ENCODE measurements at places on chromosomes 7 and 10.

DNA sequence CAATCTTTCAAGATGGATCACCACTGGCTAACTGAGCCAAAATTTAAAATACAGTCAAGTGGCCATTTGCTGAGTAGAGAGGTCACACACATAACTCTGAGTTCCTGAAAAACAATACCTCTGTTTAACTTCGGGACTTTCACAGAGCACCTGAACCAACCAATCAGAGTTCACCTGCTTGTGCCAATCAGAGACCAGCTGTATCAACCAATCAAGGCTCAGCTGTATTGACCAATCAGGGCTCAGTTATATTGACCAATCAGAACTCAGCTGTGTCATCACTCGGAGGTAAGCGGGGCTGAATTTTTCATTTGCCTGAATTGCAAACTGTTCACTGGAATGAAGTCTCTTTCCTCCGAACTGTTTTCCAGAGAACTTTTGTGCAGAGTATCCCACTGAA, 10.0 kb upstream of the CPXM2 start:
- DNase-seq: no peak

DNA sequence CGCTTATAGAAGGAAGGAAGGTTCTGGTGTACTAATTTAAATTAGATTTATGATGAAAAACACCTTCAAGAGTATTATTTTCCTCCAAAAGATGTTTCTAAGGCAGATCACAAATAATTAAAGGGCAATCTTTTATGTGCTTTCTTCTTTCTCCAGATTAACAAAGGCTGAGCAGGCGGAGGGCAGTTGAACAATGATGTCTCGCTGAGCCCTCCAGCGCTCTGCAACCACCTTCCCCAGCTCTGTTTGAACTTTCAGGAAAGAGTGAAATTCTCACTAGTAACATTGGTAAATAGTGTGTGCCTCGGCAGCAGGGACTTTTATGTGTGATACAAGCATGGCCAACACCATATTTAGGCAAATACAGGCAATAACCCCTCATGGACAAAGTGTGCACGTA, 379.1 kb upstream of the MKI67 start:
- no peak for DNase-seq

GRCh38 chr7:131115340-131115739, 212.3 kb upstream of the MKLN1 start:
- no peak for DNase-seq

DNA sequence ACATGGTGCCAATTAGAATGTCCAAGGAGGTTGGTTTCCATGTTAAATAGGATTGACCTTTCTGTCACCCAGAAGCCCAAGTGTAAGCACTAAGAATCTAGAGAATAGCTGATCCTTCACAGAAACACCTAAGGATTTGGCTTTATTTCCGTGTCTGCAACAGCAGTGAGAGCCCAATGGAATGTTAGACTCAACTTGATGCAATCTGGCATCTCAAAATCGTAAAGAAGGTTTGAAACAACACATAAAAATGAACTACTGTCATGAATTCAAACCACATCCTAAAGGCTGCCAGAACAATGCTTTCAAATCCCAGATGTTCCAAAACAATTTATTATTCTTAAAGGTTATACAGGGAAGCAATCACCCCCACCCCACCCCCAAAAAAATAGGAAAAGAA, 18.6 kb downstream of the PPP1R3C start:
- no peak for DNase-seq

- DNase-seq: no peak
Observed at GRCh38 chr7:27316311-27316710, 73.7 kb downstream of the EVX1 start.

DNA sequence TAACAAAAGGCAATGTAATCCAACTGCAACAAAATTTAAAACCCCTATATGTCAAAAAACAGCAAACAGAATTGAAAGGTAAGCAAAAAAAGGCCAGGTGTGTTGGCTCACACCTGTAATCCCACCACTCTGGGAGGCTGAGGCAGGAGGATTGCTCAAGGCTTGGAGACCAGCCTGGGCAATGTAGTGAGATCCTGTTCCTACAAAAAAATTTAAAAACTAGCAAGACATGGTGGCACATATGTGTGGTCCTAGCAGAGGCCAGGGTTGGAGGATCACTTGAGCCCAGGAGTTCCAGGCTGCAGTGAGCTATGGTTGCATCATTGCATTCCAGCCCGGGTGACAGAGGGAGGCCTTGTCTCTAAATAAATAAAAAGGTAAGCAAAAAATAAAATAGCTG, 212.1 kb upstream of the KLF14 start:
- no peak for DNase-seq

DNA sequence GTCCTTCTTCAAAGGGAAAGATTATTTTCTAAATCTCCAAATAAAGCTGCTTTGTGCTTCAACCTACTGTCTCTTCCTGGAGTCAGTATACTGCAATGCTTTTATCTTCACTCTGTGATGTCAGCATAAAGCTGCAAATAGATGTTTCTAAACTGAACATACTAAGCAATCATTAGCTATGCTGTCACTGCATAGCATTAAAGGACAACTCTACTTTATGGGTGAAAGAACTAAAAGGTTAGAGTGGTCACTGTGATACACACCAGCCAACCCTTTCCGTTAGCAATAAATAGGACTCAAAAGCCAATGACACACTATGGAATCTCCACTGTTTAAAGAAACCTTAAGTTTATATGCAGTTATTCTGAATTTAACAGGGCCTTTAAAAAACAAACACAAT, 1.8 kb downstream of the CCDC186 start:
- no peak for DNase-seq

DNA sequence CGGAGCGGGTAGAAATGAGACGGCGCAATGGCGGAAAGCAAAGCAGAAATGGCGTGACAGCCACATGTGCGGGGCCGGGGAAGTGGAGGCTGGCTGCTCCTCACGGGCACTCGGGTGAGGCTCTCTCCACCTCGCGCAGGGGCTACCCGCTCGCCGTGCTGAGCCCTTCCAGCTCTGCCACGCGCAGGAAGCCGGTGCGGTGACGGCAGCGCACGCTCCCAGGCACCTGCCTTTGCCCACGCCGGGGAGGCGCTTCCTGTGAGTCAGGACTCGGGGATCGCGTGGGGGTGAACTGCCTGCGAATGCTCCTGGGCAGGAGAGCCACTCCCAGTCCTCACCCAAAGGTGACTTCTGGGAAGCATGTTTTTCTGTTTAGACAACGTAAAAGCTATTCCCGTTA, 431.2 kb downstream of the GLRX3 start:
- DNase-seq: no peak

DNA sequence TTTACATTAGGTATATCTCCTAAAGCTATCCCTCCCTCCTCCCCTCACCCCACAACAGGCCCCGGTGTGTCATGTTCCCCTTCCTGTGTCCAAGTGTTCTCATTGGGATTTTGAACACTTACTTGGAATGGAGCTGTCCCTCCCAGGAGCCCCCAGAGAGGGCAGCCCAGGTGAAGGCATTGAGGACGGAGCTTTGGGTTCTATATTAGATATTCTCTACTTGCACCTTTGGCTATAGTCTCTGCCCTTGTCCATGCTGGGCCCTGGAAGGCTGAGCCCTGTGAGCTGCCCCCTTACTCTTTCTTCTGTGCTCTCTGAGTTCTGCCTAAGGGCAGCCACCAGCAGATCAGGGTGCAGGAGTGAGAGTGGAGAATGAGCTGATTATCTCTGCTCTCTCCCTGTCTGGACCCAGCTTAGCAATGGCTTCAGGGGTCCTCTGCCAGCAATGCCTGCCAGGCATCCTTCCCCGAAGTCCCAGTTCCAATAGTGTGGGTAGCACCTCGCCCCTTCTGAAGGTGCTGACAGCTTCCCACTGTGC, 11.2 kb downstream of the ADRA2A start:
- no peak for DNase-seq

GRCh38 chr10:79244068-79244442, 103.2 kb upstream of the PPIF start:
- no peak for DNase-seq

GRCh38 chr7:105585850-105586500, 4.7 kb upstream of the EFCAB10 start:
- no peak for DNase-seq

- DNase-seq: no peak
Observed at GRCh38 chr10:15448598-15448997, 77.5 kb upstream of the FAM171A1 start.

DNA sequence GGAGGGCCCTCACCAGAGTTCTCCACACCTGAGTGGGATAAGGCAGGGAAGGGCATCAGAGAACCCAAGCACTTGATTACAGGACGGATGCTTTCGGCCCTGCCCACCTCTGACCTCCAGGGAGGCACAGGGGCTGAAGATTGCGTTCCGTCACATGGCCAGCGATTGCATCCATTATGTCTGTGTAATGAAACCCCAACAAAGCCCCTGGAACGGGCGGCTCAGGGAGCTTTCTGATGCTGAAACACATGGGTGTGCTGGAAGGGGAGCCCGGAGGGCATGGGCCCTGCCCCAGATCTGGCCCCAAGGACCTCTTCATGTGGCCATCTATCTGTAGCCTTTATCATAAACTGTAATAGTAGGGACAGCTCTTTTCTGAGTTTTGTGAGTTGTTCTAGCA, 117.2 kb downstream of the PTPN20 start:
- DNase-seq: no peak

GRCh38 chr10:107898392-107898791, 733.9 kb upstream of the SORCS1 start:
- DNase-seq: no peak

DNA sequence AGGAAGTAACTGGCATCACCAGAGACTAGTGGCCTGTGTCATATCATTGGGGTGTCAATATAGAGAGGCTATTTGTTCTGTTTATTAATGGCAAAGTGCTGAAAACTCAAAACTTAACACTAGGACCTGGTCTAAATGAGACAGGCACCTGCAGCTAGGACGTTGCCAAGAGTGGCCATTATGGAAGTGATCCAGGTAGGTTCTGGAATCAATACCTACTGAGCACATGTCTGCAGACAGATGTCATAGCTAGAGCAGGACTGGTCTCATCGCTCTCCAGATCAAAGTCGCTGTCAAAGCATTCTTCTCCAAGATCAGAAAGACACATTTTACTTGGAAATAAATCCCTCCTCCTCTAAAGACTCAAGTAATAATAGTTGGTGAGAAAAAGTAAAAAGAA, 40.3 kb downstream of the THNSL1 start:
- no peak for DNase-seq

GRCh38 chr10:107496594-107496993, 332.1 kb upstream of the SORCS1 start:
- DNase-seq: no peak

DNA sequence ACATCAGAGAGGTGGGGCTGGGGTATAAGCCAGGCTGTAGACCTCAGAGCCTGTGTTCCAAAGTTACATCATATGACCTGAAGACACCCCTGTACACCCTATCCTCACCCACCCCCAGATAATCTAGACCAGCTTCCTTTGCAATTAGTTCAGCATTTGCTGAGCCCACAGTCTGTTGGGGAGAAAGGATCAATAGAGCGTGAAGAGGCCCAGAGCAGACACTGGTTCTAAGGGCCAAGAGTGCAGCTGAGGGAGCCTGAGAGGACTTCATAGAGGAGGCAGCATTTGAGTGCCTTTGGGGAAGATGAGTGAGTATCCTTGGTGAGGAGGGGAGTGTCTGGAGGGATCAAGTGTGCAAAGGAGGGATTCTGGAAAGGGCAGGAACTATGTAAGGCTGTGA, 58.6 kb downstream of the PRF1 start:
- DNase-seq: no peak

GRCh38 chr7:92095380-92095779, 38.9 kb downstream of the CYP51A1 start:
- no peak for DNase-seq

DNA sequence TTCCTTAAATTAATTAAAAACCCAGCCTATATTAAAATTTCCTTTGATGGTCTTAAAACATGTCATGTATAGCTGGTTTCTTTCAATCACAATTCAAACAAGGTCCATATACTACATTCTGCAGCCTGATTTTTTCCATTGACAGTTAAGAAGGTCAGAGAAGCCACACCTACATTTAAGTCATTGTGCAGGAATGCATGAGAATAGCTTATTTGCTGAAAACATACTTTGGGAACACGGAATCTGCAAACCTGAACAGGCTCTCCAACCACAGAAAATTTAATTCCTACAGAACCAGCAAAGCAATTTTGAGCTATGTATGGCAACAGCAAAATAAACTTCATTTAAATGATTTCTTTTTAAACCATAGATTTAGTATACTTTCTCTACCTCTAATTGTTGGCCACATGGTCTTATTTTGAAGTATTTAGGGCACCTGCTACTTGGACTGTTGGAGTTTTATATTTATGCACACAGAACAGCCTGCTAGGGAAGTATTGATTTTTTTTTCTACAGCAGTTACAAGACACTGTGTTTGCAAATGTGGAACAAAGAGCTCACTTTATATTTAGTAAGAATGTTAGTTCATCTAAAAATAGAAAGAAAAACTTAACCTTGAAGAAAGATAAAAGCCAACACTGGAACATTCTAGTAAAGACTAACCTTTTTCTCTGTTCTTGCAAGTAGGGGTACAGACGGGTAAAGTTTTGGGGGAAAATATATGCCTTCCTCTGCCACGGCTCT, 240.9 kb upstream of the IMMP2L start:
- DNase-seq: no peak

- DNase-seq: no peak
Observed at GRCh38 chr7:107125475-107125874, 43.3 kb upstream of the HBP1 start.

GRCh38 chr7:122791959-122792545, 89.3 kb upstream of the RNF148 start:
- no peak for DNase-seq

DNA sequence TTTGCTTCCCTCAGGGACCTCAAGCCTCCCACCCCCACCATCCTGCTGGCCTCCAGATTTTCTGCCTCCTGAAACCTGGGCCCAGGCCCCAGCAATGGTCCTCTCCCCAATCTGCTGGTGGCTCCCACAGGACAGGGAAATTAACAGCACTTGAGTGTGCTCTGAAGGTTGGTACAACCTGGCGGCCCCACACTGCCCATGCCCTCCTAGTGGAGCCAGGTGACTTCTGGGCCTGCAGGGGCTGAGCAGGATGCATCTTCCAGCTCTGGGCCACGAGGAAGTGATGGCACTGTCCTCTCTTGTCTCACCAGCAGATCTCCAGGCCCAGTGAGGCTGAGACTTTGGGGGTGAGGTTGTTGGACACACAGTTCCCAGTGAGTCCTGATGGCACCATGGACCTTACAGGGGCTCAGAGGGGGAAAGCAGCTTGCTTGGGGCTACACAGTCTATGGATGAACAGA, 3.6 kb upstream of the ZMIZ1 start:
- DNase-seq: no peak

DNA sequence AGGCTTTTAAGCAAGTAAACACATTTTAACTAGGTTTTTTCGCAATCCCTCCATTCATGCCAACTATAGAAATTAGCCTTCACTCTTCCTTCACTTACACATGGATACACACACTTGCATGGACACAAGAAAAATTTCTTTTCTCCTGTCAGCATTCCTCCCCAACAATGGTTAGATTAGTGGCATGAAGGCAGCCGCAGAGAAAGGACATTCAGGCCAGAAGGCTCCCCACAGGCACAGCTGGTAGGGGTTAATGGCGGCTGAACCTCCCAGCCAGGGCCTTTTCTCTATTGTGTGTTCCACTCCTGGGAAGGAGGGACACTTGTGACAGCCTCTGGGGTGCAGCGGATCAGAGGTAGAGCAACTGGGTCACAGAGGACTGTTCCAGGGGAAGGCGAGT, 255.0 kb upstream of the SP8 start:
- no peak for DNase-seq
